Memory B cell (primary cell): ENCODE measurements at places on chromosomes 13 and 19.

DNA sequence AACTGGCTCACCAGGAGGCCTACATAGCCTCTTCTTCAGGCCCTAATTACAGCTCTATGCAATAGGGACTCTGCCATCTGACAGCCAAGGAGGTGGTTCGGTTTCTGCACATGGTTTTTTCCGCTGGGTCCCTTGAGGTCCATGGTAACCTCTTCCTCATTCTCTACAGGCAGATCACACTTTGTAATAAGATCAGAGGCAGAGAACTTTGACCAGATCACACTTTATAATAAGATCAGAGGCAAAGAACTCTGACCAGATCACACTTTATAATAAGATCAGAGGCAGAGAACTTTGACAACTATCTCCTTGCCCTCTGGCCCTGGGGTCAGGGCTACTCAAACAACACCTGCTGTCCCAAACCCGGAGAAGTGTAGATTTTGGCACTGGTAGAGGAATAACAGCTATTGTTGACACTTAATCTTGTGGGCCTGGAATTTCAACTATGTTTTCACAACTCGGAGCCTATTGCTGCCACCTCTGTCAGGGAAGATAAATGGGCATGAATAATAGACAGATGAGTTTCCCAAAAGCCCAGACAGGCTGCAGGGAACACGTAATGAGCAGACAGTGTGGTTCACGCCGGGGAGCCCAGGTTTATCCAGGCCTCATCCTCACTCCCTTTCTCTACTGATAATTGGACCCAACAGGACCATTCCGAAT is 246.1 kb downstream of the UQCRFS1 start:
- H3K4me3 ChIP-seq: no peak overlapping the region
- H3K36me3 ChIP-seq: no peaks in the 10 kb centered on the region
- H3K27ac ChIP-seq: no peak overlapping the region
- no peaks in the 10 kb centered on the region for H3K27me3 ChIP-seq
- H3K4me1 ChIP-seq: no peaks in the 10 kb centered on the region

- H3K27ac ChIP-seq: no peak overlapping the region
- no peaks in the 10 kb centered on the region for H3K4me1 ChIP-seq
- peaks cover 11% of the 10 kb centered on the region for H3K27me3 ChIP-seq
- H3K36me3 ChIP-seq: no peaks in the 10 kb centered on the region
- no peak for DNase-seq
Measured at GRCh38 chr13:102935896-102936321, 90.1 kb downstream of the ERCC5 start.

DNA sequence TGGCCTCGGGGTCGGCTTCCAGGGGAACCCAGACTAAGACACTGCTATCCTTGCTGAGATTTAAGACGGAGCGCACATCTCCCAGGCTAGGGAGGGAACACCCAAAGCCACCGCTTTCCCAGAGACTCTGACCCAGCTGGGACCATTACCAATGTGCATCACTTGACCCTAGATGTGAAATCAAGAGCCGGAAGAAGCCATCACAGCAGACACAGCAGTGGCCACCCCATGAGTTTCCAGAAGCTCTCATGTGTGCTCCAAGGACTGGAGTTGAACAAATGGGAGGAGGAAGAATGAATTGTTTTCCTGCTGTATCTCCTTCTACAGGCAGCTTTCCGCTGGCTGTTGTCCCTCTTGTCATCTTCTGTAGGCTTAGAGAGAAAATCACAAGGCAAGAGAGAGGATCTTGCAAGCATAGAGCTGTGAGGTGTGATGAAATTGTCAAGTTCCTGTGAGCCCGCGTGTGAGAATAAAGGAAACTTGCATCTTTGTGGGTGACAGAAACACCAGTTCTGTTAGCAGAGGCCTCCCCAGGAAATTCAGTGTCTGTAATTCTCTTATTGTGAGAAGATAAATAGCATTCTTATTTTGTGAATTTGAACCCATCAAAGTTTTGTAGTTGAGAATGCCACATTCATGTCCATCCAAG is 711.8 kb downstream of the UQCRFS1 start:
- H3K27me3 ChIP-seq: no peaks in the 10 kb centered on the region
- no peaks in the 10 kb centered on the region for H3K36me3 ChIP-seq
- H3K4me1 ChIP-seq: peaks cover 2% of the 10 kb centered on the region
- H3K27ac ChIP-seq: no peak overlapping the region
- no peak for DNase-seq

GRCh38 chr13:76656056-76656455 is 230.1 kb downstream of the KCTD12 start:
- no peaks in the 10 kb centered on the region for H3K4me1 ChIP-seq
- no peak overlapping the region for H3K27ac ChIP-seq
- no peak overlapping the region for H3K4me3 ChIP-seq
- DNase-seq: no peak
- no peaks in the 10 kb centered on the region for H3K36me3 ChIP-seq
- peaks cover 4% of the 10 kb centered on the region for H3K27me3 ChIP-seq

- H3K27ac ChIP-seq: no peak overlapping the region
- peaks cover 5% of the 10 kb centered on the region for H3K36me3 ChIP-seq
- H3K27me3 ChIP-seq: peaks cover 8% of the 10 kb centered on the region
- H3K4me3 ChIP-seq: no peak overlapping the region
- H3K4me1 ChIP-seq: peaks cover 7% of the 10 kb centered on the region
Measured at GRCh38 chr19:10450853-10451609, 30.7 kb downstream of the PDE4A start.

DNA sequence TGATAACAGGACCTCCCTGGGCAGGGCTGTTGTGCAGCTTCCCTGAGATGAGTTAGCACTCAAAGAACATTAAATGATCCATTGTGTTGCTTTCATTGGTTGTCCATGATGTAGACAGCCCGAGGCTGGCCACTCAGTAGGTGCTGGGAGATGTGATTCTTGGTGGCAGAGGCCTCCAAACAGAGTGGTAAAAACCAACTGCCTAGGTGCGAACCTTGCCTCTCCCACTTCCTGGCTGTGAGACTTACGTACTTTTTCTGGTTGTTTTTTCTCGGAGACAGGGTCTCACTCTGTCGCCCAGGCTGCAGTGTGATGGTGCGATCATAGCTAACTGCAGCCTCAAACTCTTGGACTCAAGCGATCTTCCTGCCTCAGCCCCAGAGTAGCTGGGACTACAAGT is 6.2 kb downstream of the SARS2 start:
- H3K4me3 ChIP-seq: no peak overlapping the region
- no peak for DNase-seq
- H3K27me3 ChIP-seq: no peaks in the 10 kb centered on the region
- H3K27ac ChIP-seq: no peak overlapping the region
- peaks cover 2% of the 10 kb centered on the region for H3K4me1 ChIP-seq
